Germinal center (tissue), 1 donor: ENCODE measurements at places on chromosomes 12 and 14.

DNA sequence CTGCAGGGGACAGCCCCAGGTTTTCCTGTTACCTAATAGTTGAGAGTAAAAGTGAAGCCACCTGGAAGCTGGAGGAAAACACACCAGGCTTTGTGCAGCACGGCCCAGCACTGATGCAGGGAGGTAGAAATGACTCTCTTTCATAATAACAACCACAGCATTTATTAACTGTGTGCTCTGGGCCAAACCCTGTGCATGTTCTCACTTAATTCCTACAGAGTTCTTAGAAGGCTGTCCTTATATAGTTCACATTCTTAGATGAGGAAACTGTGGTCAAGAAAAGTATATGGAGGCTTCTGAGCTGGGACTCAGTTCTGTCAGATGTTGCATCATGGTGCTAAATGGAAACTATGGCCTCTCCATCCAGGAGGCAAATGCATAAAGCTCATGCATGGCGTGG, 100.0 kb downstream of the PAPOLA start:
- no peak for DNase-seq

GRCh38 chr12:66823857-66824570, 145.1 kb upstream of the GRIP1 start:
- DNase-seq: no peak

DNA sequence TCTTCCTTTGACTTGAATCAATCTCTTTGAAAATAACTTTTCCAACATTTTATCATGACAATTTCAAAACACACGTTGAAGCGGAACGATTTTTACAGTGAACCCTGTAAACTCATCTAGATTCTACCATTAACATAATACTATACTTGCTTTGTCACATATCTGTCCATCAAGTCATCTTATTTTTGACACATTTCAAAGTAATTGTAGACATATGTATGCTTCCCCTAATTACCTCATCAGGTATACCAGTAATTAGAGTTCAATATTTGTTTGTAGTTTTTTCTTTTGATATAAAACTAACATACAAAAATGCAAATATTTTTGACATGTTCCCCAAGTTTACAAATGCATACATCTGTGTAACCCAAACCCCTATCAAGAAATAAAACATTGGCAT, 140.4 kb downstream of the DACT1 start:
- no peak for DNase-seq

- no peak for DNase-seq
Observed at GRCh38 chr12:110023059-110023980, 24.1 kb downstream of the ANKRD13A start.

DNA sequence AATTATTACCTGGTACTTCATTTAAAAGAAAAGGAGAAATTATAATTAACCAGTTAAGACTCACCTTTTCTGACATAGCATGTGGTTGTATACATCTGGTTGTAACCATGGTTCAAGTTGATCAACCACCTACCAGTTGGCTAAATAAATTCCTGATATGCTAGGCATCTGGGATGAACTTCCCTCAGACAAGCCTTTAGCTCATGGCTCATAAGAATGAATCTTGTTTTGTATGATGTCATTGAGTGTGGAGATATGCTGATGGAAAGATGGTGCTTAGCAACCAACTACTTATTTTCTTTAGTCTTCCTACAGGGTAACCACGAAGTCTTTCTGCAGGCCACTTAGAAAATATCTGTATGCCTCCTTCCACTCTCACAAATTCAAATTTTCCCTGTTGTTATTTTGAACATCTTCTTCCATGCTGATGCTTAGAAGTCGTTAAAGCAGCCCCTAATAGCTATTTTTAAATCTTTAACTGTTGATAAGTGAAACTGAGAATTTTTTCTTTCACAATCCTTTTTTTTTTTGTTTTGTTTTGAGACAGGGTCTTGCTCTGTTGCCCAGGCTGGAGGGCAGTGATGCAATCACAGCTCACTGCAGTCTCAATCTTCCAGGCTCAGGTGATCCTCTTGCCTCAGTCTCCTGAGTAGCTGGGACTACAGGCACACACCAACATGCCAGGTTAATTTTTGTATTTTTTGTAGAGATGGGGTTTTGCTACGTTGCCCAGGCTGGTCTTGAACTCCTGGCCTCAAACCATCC, 51.9 kb upstream of the PTHLH start:
- DNase-seq: no peak

- no peak for DNase-seq
Observed at GRCh38 chr14:103112400-103113243, 10.6 kb upstream of the TNFAIP2 start.

DNA sequence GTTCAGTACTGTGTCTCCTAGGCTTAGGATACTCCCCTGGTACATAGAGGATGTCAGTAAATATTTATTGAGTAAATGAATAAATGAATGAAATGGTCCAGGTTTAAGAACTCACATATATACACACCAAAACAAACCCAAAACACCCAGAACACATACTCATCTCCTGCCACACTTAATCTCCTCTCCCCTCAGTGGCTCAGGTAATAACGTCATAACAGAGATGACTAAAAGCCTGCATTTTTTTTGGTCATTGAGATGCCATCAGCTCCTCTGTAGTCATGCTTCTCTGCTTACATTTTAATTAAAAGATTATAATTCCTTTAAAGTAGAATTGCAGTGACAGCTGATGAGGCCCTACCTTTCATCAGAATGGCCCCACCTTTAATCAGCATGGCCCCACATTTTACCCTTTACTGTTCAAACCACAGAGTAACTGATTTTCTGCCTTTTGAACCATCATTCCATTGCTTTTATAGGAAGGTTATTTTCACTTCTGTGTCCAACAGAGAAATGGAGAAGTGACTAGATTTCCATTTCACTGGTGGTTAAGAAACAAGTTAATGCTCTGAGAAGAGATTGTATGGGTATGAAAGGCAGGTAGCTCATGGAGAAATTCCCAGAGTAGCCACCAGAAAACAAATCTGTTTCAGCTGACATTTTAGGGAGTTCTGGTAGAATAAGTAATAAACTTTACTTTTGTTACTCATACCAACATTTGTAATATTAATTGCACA, 193.4 kb upstream of the ATP2B1 start:
- DNase-seq: no peak

DNA sequence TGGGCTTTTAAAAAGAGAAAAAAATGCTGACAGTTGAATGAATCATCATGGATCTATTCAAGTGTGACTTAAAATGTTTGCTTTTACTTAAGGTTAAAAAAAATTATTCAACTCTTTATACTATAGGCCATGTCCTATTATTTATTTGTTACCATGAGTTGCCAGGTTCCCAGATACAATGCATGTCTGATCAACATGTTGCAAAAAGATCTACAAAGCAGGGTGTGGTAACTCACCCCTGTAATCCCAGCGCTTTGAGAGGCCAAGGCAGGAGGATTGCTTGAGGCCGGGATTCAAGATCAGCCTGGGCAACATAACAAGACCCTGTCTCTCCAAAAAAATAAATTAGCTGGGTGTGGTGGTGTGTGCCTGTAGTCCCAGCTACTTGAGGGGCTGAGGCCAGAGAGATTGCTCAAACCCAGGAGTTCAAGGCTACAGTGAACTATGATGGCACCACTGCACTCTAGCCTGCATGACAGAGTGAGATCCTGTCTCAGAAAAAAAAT, 460.8 kb downstream of the BCAT1 start:
- no peak for DNase-seq

DNA sequence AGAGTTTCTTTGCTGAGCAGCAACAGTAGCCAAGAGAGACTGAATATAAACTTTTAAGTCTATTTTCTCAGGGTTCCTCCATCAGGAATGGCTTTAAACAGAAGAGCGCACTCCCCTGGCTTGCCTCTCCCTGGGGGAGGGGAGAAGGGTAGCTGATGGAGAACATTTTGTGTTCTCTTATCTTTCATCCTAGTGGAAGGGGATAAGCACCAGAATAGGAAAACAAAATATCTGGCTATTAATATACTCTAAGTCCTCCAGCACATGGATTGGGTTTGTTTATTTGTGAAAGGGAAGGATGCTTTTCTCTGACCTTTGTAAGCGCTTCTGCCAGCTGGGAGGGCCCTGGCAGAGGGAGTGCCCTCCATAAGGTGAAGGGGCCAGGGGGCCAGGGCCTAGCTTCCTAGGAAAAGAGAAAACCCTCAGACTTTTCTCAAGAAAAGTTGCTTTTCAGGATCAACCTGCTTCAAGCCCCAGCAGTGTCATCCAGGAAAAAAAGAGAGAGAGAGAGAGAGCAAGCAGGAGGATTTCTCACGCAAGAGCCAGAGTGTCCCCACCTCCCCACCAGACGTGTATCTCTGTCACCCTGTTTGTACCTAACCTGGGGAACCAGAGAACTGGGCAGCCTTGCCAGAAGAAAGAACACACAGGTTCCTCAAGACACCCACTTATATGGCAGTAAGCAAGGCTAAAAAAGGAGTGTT, 34.3 kb upstream of the ATP2A2 start:
- DNase-seq: no peak

GRCh38 chr14:101025696-101026095, 122.2 kb upstream of the RTL1 start:
- no peak for DNase-seq

DNA sequence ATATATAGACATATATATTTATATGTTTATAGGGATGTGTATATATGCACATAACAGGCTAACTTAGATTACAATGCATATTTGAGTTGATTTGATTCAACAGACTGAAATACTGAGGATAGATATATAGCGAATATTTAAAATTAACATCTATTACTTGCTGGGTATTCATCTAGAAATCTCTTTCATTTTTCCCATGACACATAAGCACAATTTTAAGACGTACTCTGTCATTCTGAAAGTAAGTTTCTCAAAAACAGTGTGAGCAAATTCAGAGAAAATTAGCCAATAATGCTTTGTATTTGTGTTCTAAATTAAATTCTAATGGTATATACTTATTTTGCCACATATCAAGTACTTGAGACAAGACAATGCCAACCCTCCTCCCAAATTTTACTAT, 907.5 kb upstream of the MDGA2 start:
- DNase-seq: no peak

DNA sequence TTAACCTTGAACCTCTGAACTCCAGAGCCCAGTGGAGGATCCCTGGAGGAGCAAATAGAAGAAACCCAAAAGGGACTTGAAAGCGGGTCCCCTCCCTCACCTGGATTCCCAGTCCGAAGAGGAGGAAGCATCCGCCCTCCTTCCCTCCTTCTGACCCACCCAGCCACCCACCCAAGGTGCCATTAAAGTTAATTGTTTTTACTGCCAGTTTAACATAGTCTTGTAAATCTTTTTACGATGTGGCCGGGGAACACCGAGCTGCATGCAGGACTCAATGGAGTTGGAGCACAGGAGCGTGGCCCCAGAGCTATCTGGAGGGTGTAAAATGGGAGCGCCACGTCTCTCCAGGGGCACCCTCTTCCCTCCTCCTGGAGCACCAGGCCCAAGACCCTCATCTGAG, 49.9 kb upstream of the TBX3 start:
- no peak for DNase-seq

DNA sequence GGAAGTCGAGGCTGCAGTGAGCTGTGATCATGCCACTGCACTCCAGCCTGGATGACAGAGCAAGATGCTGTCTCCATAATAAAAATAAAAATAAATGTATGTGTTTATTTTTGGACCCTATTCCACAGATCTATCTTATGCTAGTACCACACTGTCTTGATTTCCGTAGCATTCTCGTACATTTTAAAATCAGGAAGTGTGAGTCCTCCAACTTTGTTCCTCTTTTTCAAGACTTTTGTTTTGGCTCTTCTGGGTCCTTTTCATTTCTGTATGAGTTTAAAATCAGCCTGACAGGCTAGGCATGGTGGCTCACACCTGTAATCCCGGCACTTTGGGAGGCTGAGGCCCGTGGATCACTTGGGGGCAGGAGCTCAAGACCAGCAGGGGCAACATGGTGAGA, 25.8 kb downstream of the DAO start:
- DNase-seq: peak; percentile 22

DNA sequence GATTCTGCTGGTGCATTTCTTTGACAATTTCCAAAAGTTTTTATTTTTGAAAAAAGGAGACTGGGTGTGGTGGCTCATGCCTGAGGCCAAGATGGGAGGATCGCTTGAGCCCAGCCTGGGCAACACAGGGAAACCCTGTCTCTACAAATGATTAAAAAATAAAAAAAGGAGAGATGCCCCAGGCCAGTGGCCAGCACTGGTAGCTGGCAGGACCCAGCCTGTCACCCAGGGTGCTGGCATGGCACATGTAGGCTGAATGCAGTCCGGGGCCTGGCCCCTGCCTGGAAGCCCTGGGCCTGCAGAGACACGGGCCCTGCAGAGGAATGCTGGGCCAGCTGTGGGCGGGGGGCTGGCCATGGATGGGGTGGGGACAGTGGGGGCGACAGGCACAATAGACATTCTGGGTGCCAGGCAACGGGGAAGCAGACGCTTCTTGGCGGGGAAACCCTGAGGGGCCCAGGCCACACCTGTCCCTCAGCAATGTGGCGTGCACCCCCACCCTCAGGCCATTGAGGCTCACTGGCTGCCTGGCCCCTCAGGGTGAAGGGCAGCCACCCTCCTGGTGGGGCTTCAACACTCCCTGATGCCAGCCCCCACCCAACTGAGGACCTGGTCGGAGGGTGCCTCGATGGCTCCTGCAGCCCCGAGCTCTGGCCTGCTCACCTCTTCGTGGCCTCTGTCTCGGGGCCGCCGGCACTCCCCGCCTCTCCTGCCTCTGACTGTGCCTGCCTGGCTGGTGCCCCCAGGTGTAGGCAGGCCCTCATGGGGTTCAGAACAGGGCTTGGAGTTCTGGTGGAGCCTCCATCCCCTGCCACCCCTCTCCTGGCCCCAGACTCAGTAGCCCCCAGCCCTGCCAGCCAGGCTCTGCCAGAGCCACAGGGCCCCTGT, 12.1 kb downstream of the TRMT61A start:
- DNase-seq: no peak

DNA sequence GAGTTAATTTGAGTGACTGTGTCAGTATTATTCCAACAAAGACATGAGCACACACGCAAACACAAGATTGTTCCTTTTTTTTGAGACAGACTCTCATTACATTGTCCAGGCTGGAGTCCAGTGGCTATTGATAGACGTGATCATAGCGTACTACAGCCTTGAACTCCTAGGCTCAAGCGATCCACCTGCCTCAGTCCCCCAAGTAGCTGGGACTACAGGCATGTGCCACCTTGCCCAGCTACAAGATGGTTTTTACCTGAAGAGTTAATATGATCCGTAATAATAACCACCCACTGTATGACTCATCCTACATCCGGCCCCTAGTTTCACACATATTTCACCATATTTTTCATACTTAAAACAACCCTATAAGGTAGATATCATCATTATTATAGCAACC, 26.8 kb downstream of the BCAT1 start:
- no peak for DNase-seq

DNA sequence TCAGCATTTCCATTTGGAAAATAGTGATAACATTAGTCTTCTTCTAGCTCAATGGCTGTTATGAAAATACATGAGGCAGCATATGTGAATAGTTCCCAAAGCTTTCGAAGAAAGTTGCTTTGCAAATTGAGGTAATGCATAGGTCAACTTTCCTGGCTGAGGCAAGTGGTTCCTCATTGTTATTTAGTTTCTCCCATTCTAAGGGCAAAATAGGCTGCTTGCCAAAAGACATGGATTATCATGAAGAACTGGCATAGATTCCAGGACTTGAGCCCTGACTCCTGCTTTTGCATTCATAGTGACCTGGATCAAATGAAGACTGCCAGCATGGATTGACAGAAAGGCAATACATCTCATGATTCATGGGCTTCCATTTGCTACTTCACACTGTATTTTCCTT, 35.7 kb downstream of the LRFN5 start:
- DNase-seq: no peak

GRCh38 chr12:84502907-84503787, 409.5 kb downstream of the SLC6A15 start:
- peak; percentile 3 for DNase-seq

GRCh38 chr12:6311822-6312528, 1.5 kb downstream of the PLEKHG6 start:
- no peak for DNase-seq
